A375 (cell line): ENCODE measurements at places on chromosomes 2 and 18. TPM values are rescaled to one million over a fixed set of nuclear protein-coding genes. Genes with fewer than 3 reads are reported as not detected.

The TGFA gene
- 193 and 202 TPM in 2 replicates for total RNA-seq

The KCTD18 gene
- total RNA-seq: 10.8 and 11.0 TPM in 2 replicates

The FHOD3 gene
- total RNA-seq: 10.5 and 12.1 TPM in 2 replicates

The HRH4 gene
- total RNA-seq: 0.08 TPM in 1 of 2 replicates, not detected in the other

The ELOA2 gene
- not detected in 2 replicates for total RNA-seq

The IL37 gene
- 1.0 and 2.1 TPM in 2 replicates for total RNA-seq

The PDCD1 gene
- total RNA-seq: not detected in 2 replicates

The LTBP1 gene
- 1.2 and 3.9 TPM in 2 replicates for total RNA-seq

The LYPD1 gene
- total RNA-seq: 23.1 and 29.0 TPM in 2 replicates

The GPR17 gene
- 0.27 TPM in 1 of 2 replicates, not detected in the other for total RNA-seq

The CDC42EP3 gene
- 80.4 and 90.2 TPM in 2 replicates for total RNA-seq

The SP110 gene
- total RNA-seq: 10.7 and 12.3 TPM in 2 replicates

The PIGN gene
- 11.1 and 13.4 TPM in 2 replicates for total RNA-seq
